IMR-90 (cell line): ENCODE measurements at places on chromosomes 16 and 17. TPM values are rescaled to one million over a fixed set of nuclear protein-coding genes. Genes with fewer than 3 reads are reported as not detected.
A peak's percentile ranks its signal among the peaks of the same experiment; 100 is the strongest.

- DNase-seq: no peak
Observed at GRCh38 chr16:77500934-77501664, 66.3 kb upstream of the ADAMTS18 start.

DNA sequence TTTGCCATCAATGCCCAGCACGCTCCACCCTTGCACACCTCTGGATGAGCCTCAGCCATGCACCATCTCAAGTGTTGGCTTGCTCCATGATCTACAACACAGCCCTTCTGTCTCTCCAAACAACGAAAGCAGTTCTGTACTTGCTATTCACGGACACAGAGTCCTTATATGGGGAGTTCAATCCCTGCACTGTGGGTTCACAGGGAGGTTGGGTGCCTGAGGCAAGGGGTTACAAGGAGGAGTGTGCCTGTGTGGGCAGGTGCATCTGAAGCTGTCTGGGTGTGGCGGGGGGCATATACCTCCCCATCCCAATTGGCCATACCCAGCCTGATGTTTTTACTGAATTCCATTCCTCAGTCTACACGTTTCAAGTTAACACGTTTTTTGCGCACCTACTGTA is 5.6 kb downstream of the RUNDC3A start:
- no peak for DNase-seq

- peak; percentile 86 for DNase-seq
Observed at GRCh38 chr16:9107025-9107970, 15.9 kb downstream of the HAPSTR1 start.

DNA sequence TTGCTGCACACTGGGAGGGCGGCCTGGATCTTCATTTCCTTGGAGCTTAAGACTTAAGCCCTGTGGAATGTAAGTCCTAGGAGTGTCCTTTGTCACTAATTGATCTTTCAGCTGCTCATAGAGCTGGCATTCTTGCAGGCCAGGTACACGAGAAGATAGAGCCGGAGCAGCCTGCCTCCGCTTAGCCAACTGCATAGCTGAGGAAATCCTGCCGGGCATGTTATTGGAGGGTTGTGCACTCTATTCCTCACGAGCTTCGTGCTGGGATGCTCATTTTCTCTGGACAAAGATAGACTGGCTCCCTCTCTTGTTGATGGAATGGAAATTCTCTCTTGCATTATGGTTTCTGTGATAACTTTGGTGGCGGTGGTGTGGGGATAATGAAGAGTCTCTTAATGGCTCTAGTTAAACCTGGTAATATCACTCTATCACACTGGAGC is 76.9 kb downstream of the RPA1 start:
- DNase-seq: no peak

DNA sequence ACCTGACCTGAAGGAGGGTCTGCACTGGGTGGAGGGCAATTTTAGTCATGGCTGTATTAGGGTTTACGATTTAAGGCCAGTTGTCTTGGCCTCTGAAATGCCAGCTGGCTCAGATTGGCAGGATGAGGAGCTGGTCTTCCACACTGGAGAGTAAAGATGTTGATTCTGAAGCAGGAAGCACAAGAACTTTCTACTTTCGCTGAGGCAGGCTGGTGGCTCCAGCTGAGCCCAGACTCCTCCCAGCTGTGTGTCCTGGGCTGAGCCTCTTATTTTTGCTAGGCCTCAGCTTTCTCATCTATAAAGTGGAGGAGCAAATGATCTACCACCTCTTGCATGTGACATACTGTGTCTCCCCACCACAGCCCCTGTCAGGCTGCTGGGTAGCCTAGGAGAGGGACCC is 74.4 kb downstream of the MRM1 start:
- DNase-seq: no peak

DNA sequence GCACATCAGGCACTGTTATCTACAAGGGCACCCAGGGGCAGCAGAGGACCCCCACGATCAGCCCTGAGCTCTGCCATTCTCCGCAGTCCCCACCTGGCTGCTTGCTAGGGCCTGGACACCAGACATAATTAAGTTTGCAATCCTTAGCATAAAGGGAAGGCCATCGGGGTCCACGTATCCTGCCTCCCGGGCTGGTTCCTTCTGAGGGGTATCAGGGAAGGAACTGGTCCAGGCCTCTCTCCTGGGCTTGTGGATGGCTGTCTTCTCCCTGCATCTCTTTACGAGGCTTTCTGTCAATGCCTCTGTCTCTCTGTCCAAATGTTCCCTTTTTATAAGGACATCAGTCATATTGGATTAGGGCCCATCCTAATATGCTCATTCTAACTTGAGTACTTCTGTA is 77.8 kb downstream of the CYLD start:
- DNase-seq: no peak

DNA sequence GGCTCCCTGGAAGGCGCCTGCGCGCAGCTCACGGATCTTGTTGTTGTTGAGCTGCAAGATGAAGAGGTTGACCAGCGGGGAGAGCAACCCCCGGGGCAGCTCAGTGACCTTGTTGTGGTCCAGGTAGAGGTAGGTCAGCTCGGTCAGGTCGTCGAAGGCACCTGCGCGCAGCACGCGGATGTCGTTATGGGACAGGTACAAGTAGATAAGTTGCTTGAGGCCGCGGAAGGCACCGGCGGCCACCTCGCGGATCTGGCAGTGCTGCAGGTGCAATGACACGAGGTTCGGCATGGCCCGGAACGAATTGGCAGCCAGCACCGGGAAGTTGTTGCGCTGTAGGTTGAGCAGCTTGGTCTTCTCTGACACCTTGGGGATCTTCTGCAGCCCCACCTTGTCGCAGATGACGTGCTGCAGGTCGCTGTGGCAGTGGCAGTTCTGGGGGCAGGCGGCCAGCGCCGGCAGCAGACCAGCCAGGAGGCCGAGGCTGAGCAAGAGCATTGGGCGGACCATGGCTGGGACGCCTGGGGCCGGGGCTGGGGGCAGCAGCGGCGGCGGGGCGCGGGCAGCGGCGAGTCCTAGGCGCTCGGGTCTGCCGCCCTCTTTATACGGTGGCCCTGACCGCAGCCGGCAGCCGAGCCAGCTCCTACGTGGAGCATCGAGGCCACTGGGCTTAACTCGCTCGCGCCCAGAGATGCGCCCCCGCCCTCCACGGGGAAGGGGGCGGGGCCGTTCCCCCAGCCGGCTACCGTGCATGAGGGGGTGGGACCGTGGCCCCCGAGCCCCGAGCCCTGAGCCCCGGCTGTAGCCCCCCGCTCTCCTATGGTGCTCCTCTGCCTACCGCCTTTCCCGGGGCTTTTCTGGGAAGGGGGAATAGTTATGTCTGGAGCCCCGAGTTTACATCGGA is at the start of gene CHAD:
Gene CHAD (minus strand): TSS at position 577 of the 904 bp plus-strand sequence. CDS start 67 bp downstream, at position 510.
- DNase-seq: no peak

GRCh38 chr17:69947027-69947759 is 127.8 kb upstream of the KCNJ16 start:
- peak; percentile 28 for DNase-seq

GRCh38 chr17:33689725-33690124 is 396.6 kb upstream of the ASIC2 start:
- no peak for DNase-seq

GRCh38 chr17:42844761-42845555 is 578 bp downstream of the AOC2 start:
- DNase-seq: no peak

- DNase-seq: no peak
Observed at GRCh38 chr17:19720631-19721426, 4.4 kb upstream of the SLC47A2 start.

GRCh38 chr17:50881182-50881581 is 15.0 kb upstream of the TOB1 start:
- no peak for DNase-seq

DNA sequence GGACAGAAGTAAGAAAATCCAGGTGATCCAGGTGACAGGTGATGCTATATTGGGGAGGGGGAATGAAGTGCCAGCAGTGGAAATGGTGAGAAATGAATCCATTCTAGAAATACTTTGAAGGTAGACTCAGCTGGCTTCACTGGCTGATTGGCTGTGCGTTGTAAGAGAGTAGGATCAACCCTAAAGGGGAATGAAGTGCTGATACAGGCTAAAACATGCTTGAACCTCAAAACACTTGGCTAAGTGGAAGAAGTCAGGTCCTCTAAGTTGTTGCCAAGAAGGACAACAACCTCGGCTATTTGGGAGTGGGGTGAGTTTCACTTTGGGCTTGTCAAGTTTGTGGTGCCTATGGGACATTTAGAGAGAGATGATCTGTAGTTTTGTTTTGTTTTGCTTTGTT is 24.1 kb upstream of the SCNN1B start:
- no peak for DNase-seq

- no peak for DNase-seq
Observed at GRCh38 chr16:56227936-56228335, 36.6 kb downstream of the GNAO1 start.

GRCh38 chr17:19250421-19251173 is 13.4 kb downstream of the EPN2 start:
- DNase-seq: no peak

DNA sequence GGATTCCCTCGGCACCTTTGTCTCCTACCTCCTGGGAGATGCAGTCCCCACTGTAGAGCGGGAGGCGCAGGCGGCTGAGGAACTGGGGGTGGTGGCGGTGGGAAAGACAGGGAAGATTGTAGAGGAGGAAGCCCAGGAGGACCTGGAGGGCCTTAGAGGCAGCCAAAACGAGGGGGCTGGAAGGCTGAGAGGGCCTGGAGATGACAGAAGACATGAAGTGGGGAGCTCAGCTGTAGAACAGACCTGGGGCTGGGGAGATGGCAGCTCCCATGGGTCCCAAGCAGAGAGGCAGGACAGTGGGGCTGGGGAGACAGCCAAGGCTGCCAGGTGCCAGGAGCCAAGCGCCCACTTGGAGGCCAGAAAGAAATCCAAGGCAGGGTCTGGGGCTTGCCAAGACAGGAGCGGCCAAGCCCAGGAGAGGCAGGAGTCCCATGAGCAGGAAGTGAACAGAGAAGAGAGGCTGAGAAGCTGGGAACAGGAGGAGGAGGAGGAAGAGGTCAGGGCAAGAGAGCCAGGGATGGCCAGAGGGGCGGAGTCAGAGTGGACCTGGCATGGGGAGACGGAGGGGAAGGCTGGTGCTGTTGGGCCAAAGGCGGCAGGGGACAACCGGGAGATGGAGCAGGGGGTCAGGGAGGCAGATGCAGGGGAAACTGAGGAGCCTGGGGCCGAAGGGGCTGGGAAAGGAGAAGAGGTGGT is 803 bp downstream of the APOBR start:
- no peak for DNase-seq

DNA sequence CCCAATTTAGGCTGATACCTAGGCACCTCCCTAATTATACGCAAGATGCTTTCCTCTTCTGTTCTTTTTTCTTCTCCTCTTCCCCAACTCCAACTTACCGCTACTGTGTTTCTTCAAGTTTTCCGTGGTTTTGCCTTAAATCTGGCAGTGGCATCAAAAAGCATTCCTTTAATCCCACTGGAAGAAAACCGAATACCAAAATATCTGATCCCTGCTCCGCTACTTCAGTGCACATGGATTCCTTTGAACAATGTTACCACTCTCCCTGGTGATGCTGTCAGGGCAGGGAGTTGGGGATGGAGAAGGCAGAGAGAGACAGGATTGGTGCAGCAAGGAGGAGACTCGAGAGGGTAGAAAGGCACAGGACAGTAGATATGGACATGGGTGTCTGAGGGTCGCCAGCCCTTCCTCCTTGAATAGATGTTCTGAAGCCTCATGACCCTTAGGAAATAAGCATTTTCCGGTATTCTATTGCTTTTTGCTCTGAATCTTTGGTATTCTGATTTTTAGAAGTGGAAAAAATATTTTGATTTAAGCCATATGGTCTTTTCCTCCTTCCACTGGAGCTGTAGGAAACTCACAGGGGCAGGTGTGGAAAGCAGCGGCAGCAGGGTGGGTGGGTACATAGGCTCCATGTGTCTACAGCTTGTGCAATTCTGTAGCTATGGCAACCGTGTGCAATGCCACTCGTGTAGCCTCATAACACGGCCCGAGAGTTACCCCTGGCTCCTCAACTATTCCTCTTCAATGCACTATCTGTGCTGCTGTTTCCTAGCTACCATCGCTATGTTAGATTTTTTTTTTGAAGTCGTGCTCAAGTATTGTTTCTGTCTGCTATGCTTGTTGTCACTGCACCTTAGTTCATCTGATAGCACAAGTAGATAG is 32.3 kb upstream of the TANC2 start:
- DNase-seq: no peak

DNA sequence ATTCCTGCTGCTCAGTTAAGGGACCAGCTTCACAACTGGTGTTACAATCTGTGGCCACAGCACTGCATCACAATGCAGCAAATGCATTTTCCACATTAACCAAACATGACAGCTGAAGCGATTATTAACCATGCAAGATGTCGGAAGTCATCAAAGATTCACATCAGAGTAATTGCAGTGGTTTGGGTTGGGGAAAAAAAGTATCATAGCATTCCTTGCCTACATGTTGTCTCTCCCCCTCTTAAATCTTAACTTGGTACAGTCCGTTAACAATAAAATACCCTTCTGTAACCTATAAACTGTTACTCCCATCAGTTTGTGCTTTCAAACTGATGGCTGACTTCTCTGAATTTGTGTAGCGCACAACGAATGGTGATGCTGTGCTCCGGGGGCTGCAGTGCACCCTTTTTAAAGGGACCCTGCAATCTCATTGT is 51.6 kb downstream of the NUP93 start:
- DNase-seq: no peak

DNA sequence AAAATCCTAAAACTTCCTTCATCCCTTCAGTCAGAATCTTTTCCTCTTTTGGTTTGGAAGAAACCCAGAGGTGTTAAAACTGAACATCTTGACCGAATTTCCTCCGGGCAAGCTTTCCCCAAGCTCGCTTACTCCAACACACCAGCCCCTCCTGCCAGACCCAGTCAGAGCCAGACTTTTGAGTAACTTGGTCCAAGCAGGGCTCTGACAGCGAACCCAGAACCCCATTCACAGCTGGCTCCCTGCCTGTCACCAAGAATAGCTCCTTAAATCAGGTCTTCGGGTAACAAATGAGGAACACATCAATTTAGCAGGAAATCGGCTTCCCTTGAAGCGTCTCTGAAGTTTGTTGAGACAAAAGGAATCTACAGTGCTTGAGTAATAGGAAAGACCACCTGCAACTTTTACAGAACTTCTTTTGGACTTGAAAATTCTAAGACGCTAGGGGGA is 27.3 kb downstream of the GAS7 start:
- DNase-seq: no peak

DNA sequence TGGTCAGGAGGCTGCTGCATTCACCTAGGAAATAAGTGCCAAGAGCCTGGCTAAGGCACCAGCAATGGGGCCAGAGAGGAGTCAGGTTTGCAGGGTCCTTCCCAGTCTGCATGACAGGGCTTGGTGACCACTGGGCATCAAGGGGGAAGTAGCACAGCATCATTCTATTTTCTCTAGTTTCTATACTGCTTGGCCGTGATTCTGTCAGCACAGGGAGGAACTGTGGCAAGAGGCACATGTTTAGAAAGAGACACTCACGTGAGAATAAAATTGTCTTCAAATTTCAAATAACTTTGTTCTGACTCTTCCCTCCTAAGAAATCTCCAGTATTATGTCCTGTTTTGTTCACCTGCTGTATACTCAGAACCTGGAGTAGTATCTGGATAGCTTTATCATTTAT is 37.8 kb downstream of the ERN1 start:
- no peak for DNase-seq

GRCh38 chr17:50057521-50057991 is 1.6 kb downstream of the ITGA3 start:
- no peak for DNase-seq

BCAR1 gene
- total RNA-seq: 17.8 and 18.1 TPM in 2 replicates

KRT38 gene
- not detected in 2 replicates for total RNA-seq

GLIS2 gene
- total RNA-seq: 0.36 and 0.56 TPM in 2 replicates

RASL10B gene
- total RNA-seq: 3.6 and 4.7 TPM in 2 replicates

SGSH gene
- total RNA-seq: 3.0 and 3.9 TPM in 2 replicates

KRTAP3-2 gene
- total RNA-seq: not detected in 2 replicates

ZP2 gene
- not detected in 2 replicates for total RNA-seq

TBC1D3H gene
- total RNA-seq: not detected in 2 replicates
